ENCODE measurements at places on chromosomes 16 and 17.

- DNase-seq: no peak
Observed at GRCh38 chr16:25625620-25626019, 66.1 kb upstream of the HS3ST4 start.

- DNase-seq: no peak
Observed at GRCh38 chr16:64617836-64618476, 503.9 kb downstream of the CDH11 start.

GRCh38 chr16:79055251-79055970, 545.1 kb downstream of the MAF start:
- DNase-seq: no peak

- DNase-seq: peak; percentile 41
Observed at GRCh38 chr17:57086069-57086930, 1.3 kb downstream of the AKAP1 start.

- DNase-seq: no peak
Observed at GRCh38 chr17:42475835-42476234, 17.2 kb downstream of the ATP6V0A1 start.

GRCh38 chr17:386141-386876, 33.7 kb upstream of the RPH3AL start:
- peak; percentile 72 for DNase-seq

GRCh38 chr16:55265926-55266325, 58.1 kb upstream of the IRX6 start:
- no peak for DNase-seq

DNA sequence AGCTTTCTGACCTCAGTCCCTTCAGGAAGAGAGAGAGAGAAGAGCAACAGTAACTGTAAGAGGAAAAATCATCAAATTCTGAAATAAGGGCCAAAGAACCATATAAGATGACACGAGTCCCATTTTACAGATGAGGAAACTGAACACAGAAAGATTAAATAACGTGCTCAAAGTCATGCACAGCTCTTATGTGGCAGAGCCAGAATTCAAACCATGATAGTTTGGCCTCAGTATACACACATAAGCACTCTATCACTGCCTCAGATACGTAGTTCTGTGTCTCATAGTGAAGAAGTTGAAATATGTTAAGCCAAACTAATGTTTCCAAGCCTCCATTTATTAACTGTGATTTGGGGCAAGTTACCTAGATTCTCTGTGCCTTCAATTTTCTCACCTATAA, 1.9 kb upstream of the ZNF19 start:
- DNase-seq: no peak

DNA sequence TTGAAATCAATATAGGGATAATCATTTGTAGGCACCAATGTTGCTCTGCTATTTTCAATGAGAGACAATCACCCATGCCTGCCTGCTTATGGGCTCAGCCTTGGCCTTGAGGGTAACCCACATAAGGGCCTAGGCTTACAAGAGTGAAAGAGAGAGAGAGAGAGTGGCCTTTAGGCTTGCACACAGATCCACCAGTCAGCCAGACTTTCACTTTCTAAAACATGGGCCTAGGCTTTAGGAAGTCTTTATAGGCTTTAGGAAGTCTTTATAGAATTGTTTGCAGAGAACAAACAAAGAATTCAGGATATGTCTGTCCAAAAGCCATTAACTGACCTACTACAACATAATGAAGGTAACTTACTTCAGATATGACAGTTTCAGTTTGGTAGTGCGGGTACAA, 3.4 kb downstream of the ABCA9 start:
- DNase-seq: no peak

DNA sequence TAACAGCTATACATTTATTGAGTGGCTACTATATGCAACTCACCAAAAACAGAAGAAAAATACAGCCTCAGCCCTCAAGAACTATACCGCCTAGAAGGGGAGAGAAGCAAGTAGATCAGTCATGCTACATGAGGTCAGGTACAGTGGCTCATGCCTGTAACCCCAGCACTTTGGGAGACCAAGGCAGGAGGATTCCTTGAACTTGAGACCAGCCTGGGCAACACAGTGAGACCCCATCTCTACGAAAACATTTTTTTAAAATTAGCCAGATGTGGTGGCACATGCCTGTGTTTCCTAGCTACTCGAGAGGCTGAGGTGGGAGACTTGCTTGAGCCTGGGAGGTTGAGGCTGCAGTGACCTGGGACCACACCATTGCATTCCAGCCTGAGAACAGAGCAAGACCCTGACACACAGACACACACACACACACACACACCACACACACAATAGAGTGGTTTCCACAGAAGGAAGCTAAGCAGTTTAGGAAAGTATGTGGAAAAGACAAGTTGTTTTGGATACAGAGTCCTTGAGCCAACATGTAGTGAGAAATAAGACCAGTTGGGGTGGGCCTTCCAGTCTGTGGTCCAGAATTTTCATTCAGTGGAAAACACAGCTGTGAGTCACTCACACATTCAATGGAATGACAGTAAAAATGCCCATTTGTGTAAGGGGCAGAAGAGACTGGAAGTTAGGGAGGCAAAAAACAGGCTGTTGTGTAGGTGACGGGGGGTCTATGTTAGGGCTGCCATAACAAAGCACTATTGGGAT, 10.7 kb upstream of the SNTB2 start:
- DNase-seq: no peak

DNA sequence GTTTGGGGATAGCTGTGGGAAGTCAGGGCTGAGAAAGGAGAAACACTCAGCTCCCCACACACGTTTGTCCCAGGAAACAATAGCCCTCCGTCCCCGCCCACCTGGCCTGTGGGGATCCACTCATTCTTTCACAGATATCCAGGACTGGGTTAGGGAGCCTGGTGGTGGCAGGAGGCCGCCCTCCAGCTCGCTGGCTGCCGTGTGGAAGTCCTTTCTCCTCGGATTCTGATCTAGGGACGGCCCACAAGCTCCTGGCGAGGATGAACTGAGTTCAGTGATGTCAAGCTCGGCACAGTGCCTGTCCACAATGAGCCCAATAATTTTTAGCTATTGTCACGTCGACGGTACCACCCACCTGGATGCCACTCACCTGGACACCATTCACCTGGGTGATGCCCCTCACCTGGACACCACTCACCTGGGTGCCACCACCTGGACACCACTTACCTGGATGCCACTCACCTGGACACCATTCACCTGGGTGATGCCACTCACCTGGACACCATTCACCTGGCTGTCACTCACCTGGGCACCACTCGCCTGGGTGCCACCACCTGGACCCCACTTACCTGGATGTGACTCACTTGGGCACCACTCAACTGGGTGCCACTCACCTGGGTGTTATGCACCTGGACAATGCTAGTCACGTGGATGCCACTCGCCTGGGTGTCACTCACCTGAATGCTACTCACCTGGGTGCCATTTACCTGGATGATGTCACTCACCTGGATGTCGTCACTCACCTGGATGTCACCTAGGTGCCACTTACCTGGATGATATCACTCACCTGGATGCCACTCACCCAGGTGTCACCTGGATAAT, 172.5 kb upstream of the FOXF1 start:
- DNase-seq: no peak

GRCh38 chr16:66947302-66948065, 12.2 kb downstream of the CES2 start:
- peak; percentile 84 for DNase-seq

DNA sequence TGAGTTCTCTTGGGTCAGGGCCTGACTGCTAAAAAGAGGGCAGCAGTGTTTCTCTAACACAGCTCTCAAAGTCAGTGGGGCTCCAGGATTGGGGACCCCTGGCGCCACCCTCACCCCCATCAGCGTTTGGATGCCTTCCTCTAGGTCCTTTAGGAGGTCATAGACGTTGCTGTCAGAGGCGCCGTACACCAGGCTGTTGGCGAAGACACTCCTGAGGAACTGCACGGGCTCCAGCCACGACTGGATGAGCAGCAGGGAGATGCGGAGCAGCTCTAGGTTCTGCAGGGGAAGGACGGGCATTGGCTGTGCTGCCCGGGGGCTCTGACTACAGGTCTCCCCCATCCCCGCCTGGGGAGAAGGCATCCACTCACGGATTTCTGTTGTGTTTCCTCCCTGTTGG, 993 bp downstream of the GH1 start:
- DNase-seq: no peak

DNA sequence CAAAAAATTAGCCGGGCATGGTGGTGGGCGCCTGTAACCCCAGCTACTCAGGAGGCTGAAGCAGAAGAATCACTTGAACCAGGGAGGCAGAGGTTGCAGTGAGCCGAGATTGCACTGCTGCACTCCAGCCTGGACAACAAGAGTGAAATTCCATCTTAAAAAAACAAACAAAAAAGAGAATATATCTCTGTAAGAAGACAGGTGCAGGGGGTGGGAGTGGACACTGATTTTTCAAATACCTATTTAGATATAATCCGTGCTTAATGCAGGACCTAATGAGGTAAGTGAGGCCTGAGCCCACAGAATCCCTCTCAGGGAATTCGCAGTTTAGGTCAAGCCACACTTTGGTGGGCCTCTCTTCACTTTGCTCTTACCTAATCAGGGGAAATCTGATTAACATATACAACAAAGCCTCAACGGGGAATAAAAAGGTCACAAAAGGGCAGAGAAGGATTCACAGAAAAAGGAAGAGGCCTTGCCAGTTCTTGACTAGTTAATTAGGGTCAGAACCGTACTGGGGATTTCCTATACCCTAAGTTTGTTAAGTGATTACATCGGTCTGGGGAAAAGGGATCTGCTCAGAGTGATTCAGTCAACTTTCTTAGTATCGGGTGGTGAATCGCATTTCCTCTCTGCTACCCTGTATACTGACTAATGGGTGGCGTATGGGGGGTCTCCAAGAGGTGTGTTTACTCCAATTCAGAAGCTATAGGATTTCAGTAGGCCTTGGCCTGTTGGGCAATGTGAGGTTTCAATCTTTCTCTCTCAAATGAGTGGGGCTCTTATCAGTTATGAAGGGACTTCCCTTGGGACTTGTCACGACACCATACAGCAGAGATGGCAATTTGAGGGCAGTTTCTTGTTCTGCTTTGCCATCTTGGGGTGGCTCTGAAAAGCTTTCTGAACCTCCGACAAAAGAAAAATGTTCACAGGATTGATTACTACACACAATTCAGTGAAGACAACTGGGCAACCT, 1.9 kb upstream of the NFAT5 start:
- DNase-seq: peak; percentile 13

DNA sequence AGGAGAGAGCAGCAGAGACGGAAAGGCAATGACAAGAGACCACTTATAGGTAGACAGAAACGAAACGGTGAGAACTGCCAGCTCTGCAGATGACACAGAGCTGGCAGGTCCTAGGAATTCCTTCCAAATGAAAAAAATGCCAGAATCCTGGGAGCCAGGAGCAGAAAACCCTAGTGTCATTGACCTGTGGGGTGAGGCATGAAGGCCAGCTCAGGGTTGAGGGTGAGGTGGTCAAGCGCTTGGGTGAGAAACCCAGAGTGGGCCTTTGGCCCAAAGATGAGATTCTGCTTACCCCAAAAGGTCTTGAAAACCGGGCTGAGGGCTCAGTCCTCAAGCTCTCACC, 9.2 kb downstream of the HIC1 start:
- no peak for DNase-seq

DNA sequence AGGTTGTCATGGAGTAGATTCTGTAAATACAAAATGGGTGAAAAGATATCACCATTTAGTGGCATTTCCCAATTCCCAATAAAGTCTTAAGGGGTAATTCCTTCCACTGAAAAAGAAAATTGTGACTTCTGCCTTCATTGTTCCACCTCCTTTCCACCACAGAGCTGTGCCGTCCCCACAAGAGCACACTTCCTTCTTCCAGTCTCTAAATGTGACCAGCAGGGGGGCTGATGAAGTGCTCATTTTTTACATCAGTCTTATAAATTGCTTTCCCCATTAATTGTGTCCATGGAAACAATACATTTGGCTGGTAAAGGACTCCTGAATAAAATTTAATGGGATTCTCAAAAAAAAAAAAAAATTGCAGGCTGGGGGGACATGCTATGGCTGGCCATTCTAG, 260.8 kb upstream of the PSMD7 start:
- DNase-seq: no peak

DNA sequence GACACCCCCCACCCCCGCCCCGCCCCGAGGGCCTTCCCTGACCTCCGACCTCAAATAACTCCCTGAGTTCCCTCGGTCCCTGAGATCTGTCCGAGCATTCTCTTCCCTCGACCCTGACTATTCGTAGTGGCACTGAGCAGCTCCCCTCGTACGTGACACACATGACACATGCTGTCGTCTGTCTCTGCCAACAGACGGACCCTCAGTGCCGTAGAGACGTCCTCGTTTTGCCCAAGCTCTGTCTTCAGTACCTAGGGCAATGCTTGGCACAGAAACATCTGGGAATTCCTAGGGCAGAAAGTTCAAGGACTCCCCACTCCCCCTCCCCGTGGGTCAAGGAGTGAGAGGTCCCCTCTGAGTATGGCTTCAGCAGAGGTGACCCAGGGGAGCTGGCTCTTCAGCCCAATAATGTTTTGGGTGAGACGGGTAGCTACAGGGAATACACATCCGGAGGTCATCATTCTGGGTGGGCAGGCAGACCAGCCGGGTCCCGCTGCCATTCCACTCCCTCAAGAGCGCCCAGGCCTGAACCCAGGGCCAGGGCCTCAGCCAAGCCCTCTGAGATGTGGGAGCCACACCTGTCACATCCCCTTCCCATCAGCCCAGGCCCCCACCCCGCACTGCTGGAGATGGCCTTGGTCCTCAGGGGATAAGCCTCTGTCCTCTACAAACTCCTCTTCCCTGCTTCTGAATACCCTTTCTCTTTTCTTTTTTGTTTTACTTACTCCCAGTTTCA, 671 bp upstream of the FADS6 start:
- DNase-seq: no peak

DNA sequence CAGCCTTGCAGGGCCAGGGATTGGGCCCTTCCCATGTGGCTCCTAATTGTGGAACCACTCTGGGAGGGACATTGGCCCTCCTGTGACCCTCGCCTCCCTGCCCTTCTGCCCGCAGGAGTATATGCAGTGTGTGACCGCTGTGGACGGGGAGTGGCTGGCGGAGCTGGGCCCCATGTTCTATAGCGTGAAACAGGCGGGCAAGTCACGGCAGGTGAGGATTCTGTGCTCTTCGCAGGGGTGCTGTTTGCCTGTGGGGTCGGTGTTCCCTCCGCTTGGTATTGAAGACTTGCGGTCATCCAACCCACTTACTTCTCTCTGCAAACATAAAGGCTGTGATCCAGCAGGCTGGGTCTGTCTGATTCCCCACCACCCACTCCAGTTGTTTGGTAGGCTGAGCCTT, 15.7 kb downstream of the DHX38 start:
- DNase-seq: no peak

DNA sequence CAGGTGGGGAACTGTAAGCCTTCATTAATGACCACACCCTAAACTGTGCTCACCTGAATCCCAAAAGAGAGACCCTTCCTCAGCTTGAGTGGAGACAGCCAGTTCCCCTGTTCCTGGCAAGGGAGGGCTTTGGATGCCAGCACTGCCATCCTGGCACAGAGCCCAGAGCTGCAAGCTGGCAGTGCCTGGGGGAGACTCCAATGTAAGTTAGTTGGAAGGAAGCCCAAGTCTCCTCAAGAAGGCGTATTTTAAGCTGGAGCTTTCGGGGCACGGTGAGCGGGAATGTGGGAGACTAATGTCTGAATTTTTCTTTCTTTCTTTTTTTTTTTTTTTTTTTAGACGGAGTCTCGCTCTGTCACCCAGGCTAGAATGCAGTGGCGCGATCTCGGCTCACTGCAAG, 4.7 kb downstream of the CDC42EP4 start:
- no peak for DNase-seq

GRCh38 chr17:74380959-74381808, 13.9 kb downstream of the GPR142 start:
- no peak for DNase-seq

All from LoVo (cell line).